ENCODE measurements at places on chromosomes 2 and 18.
A peak's percentile ranks its signal among the peaks of the same experiment; 100 is the strongest.

- no peak for DNase-seq
Observed at GRCh38 chr2:120797421-120798221, 62.0 kb downstream of the GLI2 start.

DNA sequence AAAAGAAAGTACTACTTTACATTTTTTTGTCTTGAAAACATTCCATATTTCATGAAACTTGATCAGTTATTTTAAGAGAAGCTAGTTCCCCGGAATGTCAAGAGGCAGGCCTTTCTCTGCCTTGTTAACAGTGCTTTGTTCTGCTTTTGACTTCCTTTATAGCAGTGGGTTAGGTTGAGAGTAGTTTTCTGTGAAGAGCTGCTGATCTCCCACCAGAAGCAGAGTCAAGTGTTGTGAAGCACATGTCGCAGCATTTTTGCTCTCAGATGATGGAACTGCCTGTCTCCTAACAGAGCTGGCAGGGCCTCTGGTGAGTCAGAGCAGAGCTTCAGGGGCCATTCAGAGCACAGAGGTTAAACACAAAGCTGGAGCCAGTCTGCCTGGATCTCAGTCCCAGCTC is 871.8 kb downstream of the SLC4A3 start:
- DNase-seq = peak; percentile 70

DNA sequence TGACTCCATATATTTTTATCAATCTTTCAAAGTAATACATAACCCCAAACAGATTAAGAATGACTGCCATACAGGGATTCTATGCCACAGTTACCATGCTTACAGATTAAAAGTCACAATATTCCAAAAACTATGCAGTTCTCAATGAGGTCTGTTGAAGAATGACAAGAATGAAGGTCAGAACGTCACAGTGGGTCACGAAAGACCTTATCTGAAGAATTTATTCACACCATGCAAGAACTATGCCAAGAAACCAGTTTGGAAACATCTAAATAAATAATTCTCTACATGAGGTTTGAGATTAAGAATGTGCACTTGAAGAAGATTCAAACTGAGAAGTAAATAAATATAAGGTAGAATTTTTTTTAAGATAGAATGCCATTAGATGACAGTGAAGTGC is 253.3 kb downstream of the EXOC6B start:
- peak; percentile 51 for DNase-seq

DNA sequence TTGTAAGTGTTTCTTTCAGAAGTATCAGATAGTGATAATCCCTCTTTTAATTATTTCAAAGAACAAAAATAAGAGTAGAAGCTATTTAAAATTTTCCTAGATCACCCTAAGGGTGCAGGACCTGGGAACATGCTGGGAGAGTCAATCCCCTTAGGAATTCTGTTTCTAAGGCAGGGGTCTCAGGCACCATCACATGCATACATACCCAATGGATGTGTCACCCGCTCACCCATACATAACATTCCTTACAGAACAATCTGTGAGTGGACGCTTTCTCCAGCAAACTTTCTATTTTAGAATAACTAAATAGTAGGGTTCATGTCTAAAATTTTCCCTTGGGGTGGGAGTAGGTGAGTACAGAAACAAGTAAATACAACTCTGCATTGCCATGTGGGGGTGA is 8.4 kb downstream of the DSEL start:
- DNase-seq = no peak

Measured in A172 (cell line).